Ecto neural progenitor cell (in vitro differentiated cells): ENCODE measurements at places on chromosomes 12 and 14.

DNA sequence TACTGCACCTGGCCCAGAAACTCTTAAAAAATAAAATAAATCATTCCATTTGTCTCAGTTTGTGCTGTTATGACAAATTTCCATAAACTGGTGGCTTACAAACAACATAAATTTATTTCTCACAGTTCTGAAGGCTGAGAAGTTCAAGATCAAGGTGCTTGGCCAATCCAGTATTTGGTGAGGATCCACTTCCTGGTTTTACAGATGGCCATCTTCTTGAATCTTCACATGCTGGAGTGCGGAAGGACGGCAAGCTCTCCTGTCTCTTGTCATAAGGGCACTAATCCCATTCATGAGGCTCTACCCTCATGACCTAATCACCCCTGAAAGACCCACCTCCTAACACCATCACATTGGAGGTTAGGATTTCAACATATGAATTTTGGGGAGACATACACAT, 29.9 kb upstream of the MYBPC1 start:
- no peak for DNase-seq

DNA sequence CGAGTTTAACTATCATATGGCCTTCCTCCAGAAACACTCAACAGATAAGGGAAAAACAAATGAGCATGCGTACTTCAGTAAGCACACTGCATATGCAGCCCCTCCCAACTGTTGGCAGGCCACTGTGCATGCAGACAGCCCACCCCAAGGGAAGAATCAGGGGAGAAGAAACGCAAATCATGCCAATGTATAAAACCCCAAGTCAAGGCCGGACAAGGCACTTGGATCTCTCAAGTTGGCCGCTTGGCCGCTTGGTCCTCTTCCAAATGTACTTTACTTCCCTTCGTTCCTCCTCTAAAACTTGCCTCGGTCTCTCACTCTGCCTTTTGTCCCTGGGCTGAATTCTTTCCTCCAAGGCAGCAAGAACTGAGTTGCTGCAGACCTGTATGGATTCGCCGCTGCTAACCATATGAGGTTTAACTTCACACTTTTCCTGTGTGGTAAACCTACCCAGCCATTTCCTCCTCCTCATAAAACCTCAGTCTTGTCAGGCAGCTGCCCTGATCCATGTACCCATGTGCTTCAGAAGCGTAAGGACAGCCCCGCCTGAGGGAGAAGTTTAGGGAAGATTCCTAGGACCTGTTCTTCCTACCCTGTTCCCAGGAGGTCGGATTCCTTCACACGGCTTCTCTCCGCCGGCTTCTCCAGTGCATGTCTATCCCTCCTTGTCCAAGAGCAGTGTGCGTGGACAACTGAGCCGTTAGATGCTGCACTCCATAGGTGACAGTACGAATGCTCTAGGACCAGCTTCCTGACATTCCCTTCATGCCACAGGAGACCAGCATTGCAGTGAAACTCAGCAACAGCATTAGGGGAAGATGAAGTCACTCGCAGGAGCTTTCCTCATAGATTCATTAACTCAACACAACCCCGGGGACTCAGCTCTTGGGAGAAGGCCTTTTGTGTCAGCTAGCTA, 188.0 kb downstream of the MON2 start:
- no peak for DNase-seq

DNA sequence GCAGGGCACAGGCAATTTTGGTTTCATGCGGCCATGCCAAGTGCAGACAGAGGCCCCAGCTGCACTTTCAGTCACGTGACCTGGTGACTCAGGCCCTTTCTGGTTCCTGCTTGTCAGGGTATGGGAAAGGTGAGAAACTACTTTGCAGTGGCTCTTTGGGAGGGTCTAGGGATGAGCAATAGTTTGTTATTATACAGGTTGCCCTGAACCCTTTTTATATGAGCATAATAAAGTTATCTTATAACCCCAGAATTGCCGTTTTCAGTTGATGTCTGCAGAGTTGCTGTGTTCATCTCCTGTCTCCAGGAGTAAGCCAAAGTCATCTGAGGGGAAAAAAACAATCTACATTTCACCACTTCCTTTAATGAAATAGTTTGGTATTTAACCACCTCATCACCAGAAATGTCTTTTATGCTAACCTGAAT, 30.9 kb upstream of the EMP1 start:
- DNase-seq = no peak

GRCh38 chr12:99766408-99766807, 118.9 kb downstream of the GARIN6 start:
- DNase-seq = no peak

DNA sequence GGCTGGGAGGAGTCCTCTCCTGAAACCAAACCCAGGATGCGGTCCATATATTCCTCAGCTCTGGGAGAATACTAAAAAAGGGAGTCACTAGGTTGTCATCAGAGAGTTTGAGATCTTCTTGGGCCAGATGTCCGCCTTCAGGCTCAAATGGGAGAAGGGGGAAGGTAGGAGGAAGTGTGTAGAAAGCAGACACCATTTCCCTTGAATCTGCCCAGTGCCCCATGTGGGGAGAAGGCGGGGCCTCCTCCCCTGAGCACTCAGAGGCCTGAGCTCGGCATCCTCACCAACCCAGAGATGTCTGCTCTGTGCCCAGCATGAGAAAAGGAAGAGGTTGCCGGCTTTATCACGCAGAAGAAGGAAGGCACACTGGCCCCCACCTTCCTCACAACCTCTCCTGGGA, 37.3 kb downstream of the LTBP2 start:
- no peak for DNase-seq

GRCh38 chr12:18703911-18704310, 33.9 kb downstream of the PLCZ1 start:
- DNase-seq = no peak

DNA sequence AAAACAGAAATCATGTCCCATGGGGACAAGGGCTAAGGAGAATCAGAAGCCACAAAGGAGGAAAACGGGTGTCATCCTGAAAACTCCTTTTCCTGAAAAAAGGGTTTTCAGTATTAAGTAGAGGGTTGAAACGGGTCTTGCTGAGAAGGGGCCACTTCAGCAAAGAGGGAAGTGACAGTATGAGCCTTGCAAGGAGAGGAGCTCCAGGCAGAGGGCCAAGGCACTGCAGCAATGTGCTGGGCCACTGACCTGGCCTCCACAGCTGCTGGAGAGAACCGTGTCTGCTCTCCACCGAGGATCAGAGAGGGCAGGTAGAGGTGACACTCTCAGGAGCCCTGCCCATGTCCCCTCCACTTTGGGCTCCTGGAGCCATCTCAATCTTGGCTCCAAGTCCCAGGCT, 103.3 kb downstream of the NCOR2 start:
- DNase-seq = no peak

DNA sequence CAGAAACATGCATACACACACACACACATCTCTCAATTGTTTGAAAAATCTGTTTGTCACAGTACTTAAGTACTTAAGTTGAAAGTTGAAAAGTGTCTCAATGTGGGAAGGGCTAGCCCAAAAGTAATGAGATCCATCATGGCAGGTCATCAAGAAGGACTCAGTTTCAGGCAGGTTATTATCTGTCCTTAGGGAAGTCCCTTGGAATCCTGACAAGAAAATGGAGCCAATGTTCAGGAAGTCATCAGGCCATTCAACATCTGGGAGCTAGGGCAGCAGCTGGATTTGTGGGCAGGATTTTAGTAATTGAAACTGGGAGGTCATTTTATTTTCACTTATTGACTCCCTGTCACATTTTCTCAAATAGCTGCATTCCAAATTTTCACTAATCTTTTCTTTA, 56.0 kb downstream of the MSRB3 start:
- no peak for DNase-seq

GRCh38 chr14:31244626-31245025, 37.0 kb upstream of the HECTD1 start:
- DNase-seq = no peak

- DNase-seq = no peak
Observed at GRCh38 chr12:92953747-92954146, 24.7 kb upstream of the EEA1 start.

GRCh38 chr14:103392106-103392505, 6.9 kb downstream of the MARK3 start:
- no peak for DNase-seq

GRCh38 chr14:81005540-81006228, 50.3 kb downstream of the TSHR start:
- DNase-seq = no peak

DNA sequence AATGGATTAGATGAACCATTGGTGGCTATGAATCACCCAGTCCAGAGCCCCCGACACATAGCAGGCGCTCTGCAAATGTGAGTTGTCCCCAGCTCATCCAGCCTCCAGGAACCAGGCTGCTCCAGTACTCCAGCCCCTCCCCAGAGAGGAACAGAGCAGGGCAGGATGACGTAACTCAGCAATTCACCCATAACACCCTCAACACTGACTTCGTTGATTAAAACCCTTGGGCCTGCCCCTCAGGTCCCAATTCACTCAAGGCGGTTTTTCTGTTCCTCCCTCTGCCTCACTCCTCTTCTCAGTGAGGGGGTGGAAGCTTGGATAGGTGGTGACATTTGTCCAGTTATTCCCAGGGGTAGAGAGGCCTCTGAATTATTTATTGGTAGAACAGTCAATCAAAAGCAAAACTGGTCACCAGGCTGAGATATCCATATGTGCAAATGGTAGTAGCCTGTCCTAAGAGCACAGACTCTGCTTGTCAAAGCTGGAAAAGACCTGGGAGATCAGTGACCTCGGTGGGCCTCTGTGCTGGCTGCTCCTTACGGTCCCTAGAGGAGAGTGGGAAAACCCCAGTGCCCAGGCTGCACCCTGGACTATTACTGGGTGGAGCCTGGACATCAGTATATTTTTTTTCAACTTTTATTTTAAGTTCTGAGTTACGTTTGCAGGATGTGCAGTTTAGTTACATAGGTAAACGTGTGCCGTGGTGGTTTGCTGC, 97.0 kb downstream of the CMKLR1 start:
- no peak for DNase-seq

GRCh38 chr12:29961231-29961630, 177.5 kb upstream of the TMTC1 start:
- DNase-seq = no peak

- DNase-seq = no peak
Observed at GRCh38 chr14:43535231-43535838, 971.7 kb downstream of the FSCB start.

DNA sequence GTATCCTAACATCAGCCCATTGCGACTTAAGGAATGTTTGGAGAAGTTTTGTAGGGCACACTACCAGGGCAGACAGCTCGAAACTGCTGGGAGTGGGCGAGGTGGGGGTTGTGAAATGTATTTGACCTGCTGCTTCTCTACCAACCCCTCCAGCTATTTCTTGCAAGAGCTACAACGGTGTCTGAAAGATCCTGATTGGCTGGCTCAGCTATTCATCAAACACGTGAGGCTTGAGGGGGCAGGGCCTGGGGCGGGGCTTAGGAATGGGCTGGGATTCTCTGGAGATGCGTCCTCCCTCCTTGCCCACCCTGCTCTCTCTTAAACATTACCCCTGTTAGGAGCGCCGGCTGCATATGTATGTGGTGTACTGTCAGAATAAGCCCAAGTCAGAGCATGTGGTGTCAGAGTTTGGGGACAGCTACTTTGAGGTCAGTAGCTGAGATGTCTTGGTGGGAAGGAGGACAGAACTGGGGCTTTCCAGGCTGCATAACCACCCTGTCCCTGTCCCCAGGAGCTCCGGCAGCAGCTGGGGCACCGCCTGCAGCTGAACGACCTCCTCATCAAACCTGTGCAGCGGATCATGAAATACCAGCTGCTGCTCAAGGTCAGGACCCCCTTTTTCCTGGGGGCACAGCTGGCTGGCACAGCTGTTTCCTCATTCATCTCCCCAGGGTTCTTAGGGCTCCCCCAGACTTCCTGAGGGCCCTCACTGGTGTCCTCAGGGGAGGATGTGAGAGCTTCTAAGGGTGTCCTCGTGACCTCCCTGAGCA, 3.1 kb downstream of the ARHGEF25 start:
- no peak for DNase-seq

- DNase-seq = no peak
Observed at GRCh38 chr12:45933504-45933903, 56.9 kb downstream of the SCAF11 start.

DNA sequence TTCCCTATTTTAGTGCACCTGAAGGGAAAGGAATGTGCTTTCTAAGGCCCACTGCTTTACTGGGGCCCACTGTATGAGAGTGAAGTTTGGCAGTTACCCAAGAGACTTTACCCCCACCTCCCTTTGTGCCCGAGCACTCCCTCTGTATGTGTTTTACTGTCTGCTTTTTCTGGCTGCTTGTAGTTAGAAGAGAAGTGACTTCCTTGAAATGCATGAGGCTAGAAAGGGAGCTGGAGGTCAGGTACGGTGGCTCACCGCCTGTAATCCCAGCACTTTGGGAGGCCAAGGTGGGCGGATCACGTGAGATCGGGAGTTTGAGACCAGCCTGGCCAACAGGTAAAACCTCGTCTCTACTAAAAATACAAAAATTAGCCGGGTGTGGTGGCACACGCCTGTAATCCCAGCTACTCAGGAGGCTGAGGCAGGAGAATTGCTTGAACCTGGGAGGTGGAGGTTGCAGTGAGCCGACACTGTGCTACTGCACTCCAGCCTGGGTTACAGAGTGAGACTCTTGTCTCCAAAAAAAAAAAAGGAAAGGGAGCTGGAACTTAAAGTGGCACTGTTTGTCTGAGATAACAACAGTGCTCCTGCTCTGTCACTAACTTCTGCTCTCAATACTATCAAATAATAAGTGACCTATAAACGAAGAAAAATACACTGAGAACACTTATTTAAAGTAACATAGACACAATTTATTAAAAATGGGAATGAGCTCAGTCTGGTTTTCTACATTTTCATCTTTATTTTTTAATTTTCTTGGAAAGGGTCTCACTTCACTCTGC, 5.8 kb downstream of the TRIP11 start:
- DNase-seq = no peak

DNA sequence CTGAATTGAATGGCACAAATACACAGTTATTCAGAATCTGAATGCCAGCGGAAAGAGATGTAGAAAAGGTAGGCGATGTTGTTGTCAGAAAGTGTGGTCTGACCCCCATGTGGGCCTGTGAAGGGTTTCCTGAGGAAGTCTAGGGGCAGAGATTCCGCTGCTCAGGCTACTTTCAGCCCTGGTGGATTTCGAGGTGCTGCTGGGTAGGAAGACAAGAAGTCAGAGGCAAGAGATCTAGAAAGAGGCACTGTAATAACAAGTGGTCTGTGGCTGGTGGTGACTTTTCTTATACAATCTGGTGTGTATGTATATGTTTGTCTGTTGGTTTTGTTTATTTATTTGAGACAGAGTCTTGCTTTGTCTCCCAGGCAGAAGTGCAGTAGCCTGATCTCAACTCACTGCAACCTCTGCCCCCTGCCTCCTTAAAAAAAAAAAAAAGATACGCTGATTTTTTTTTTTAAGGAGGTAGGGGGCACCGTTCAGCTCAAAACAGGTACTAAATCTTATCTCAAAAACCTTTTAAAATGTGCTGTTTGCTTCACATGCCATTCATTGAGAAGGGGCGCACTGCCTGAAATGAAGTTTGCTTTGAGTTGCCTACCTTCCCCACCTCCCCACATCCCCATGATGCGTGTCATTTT, 27.1 kb upstream of the MANSC4 start:
- no peak for DNase-seq

GRCh38 chr14:58563978-58564377, 73.8 kb upstream of the DACT1 start:
- DNase-seq = no peak
